Calu3 (cell line): ENCODE measurements at places on chromosomes 11 and 22. TPM values are rescaled to one million over a fixed set of nuclear protein-coding genes. Genes with fewer than 3 reads are reported as not detected.

The CADM1 gene
- total RNA-seq: 0.32 and 0.68 TPM in 2 replicates

The CDC42EP2 gene
- total RNA-seq: 35.6 and 43.2 TPM in 2 replicates

The IL10RA gene
- total RNA-seq: 0.05 and 0.76 TPM in 2 replicates

The GRK2 gene
- total RNA-seq: 69.8 and 71.3 TPM in 2 replicates

The TRIM49 gene
- not detected in 2 replicates for total RNA-seq
